ENCODE measurements at places on chromosomes 7 and 10. TPM values are rescaled to one million over a fixed set of nuclear protein-coding genes. Genes with fewer than 3 reads are reported as not detected.

DNA sequence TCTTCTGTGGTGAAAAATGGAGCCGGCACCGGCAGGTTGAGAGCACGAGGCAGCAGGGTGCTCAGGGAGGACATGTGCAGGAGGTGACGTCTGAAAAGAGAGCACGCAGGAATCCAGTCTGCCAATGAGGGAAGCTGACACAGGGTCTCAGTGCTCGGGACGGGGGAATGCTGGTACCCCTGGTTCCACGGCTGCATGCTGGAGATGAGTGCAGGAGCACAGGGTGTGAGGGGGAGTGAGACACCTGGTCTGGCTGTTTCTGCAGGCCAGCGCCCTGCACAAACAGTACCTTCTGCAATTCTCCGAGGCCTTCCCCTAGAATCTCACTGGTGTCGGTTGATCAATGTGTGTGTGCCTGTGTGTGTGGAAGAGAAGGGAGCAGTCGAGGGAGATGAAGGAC, 72.7 kb downstream of the VOPP1 start:
- no peak for DNase-seq

GRCh38 chr7:135706038-135706742, 21.8 kb downstream of the SLC13A4 start:
- no peak for DNase-seq

DNA sequence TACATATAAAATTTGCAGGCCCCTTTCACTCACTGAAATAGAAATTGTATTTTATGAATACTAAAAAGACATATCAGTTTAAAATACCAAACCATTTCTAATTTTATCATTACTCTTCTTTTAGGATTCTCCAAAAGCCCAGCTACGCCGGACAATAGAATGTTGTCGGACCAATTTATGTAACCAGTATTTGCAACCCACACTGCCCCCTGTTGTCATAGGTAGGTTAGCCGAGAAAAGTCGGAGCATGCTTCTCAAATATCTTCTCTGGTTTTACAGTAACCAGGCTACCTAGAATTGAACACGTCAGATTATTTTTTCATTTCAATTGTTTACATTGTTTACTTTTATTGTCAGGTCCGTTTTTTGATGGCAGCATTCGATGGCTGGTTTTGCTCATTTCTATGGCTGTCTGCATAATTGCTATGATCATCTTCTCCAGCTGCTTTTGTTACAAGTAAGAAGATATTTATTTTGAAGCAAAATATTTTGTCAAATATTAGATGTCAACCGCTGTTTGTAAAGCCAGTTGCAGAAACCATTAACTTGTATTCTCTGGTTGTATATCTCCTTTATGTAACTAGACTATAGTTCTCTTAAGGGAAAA, 57.6 kb downstream of the MMRN2 start:
- DNase-seq, result peak; percentile 46

GRCh38 chr7:37415629-37416028, 33.0 kb downstream of the ELMO1 start:
- DNase-seq, result no peak

MACROH2A2 gene
- 78.3 TPM for polyA plus RNA-seq

- DNase-seq, result no peak
Measured at GRCh38 chr10:116141855-116142254, 131.2 kb downstream of the GFRA1 start.

- no peak for DNase-seq
Measured at GRCh38 chr7:6262221-6262620, 10.2 kb downstream of the CYTH3 start.

GRCh38 chr7:81484261-81484660, 285.6 kb downstream of the HGF start:
- no peak for DNase-seq

DNA sequence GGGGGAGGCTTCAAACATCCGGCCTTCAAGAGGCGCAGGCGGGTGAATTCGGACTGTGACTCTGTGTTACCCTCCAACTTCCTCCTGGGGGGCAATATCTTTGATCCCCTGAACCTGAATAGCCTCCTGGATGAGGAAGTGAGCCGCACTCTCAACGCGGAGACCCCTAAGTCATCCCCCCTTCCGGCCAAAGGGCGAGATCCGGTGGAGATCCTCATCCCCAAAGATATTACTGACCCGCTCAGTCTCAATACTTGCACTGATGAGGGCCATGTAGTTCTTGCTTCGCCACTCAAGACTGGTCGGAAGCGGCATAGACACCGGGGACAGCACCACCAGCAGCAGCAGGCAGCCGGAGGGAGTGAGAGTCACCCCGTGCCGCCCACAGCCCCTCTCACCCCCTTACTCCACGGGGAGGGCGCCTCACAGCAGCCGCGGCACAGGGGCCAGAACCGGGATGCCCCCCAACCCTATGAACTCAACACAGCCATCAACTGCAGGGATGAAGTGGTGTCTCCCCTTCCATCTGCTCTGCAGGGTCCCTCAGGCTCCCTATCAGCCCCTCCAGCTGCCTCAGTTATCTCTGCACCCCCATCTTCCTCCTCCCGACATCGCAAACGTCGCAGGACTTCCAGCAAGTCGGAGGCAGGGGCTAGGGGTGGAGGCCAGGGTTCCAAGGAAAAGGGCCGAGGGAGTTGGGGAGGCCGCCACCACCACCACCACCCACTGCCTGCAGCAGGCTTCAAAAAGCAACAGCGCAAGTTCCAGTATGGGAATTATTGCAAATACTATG, 1.1 kb downstream of the MEPCE start:
- DNase-seq, result no peak

DNA sequence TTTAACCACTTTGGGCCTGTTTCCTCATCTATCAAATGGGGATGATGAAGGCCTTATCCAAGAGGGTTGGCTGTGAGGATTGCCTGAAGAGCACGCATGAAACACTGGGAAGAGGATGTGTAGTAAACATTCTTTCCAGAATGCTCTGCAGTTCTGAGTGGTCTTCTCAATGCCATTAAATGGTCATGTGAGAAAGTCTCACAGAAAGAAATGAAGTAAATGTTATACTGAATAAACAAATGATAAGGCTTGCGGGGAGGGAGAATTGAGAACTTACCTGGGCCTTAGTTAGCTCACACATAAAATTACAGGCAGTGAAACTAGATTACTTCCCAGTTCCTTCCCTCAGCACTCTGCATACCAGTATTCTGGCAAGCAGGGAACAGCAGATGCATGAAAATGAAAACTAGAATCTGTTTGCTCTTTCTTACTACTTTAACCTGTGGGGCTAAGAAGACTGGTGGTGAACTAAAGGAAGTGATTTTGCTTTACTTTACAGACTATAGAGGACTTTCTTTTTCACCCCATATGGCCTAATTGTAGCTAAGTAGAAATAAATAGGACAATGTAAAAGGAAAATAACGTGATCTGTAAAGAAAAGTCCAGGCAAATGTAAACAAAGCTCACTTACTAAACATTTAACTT, 135.3 kb upstream of the CCDC6 start:
- no peak for DNase-seq

DNA sequence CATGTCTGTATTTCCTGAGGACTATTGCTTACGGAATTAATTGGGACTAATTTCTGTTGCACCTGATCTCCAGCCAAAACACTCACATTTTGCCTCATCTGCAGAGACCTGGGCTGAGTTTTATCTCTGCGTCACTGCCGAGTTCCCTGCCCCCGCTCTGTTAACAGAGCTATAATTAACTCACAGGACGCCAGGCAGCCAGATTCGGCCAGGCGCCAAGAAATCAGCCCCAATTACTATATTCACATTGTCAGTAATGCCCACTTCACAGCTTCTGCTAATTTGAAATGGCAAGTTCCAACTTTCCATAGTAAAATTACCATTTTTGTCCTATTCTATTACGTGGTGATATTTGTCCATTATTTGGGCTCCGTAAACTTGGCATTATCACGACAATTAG, 130.5 kb downstream of the CUX1 start:
- no peak for DNase-seq

ATOH7 gene
- 1.8 TPM for polyA plus RNA-seq

DNA sequence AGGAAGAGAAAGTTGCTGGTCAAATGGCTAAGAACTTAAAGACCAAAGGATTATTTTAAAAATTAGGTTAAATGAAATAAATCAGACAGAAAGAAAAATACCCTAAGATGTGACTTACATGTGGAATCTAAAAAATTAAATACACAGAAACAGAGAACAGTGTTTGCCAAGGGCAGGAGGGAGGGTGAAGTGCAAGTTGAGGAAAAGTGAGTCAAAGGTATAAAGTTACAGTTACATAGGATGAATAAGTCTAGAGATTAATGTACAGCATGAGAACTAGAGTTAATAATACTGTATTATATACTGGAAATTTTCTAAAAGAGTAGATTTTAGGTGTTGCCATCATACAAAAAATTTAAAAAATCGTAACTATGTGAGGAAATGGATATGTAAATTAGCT, 146.3 kb downstream of the MDFIC start:
- no peak for DNase-seq

SNX10 gene
- polyA plus RNA-seq, result 18.5 TPM
